Daoy (cell line): ENCODE measurements at places on chromosomes 7 and 10. TPM values are rescaled to one million over a fixed set of nuclear protein-coding genes. Genes with fewer than 3 reads are reported as not detected.

The UFSP1 gene
- total RNA-seq, result 4.8 and 6.1 TPM in 2 replicates

The TMEM176B gene
- total RNA-seq, result 3.3 TPM in 1 of 2 replicates, not detected in the other

The CCL24 gene
- not detected in 2 replicates for total RNA-seq

The PRTFDC1 gene
- 4.9 and 8.7 TPM in 2 replicates for total RNA-seq

- no peak for DNase-seq
Measured at GRCh38 chr10:69321865-69322264, 43.6 kb downstream of the HK1 start.

DNA sequence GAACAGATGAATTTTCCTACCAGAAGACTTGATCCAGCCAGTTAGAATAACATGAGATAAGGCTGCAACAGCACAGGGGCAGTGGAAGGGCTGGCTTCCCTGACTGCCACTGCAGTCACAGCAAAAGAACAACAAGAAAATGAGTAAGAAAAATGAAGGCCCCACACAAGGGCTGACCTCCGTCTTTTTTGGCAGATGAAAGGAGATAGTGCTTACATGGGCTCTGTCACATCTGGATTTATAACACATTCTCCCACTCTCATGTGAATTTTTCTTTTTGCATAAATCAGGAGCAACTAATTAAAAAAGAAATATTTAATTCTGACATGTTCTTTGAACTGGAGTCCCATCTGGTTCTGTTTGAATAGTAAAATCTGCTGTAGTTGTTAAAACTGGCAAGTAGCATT is 99.6 kb downstream of the NRP1 start:
- DNase-seq, result peak; percentile 47

DNA sequence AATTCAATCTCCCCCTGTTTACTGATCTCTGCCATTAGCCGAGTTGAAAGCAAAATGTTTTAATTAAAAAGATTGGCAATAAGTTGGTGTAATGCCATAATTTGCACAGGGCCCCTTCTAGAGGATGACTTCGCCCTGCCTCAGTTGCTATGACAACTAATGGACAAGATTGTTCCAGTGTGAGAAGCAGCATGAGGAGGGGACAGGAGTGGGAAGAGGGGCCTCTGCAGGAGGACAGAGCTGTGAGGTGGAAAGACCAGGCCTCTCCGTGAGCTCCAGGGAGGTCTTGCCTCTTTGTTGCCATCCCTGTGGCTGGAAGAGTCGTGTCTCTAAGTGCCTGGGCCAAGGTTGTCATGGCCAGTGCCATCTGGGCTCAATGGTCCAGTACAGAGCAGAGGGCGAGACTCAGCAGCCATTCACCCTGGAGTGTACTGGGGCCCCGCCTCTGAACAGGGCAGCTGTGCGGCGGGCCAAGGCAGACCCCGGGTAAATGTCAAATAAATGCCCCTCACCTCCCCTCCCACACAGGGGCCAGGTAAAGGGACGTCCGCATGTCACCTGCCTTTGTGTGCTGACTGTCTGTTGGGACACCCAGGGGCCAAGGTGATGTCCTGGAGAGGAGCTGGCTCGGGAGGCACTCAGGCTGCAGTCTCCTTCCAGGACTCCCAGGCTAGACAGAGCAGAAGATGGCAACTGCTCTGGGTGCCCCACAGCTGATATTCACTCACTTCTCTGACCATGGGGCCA is 97.0 kb upstream of the RET start:
- DNase-seq, result no peak

DNA sequence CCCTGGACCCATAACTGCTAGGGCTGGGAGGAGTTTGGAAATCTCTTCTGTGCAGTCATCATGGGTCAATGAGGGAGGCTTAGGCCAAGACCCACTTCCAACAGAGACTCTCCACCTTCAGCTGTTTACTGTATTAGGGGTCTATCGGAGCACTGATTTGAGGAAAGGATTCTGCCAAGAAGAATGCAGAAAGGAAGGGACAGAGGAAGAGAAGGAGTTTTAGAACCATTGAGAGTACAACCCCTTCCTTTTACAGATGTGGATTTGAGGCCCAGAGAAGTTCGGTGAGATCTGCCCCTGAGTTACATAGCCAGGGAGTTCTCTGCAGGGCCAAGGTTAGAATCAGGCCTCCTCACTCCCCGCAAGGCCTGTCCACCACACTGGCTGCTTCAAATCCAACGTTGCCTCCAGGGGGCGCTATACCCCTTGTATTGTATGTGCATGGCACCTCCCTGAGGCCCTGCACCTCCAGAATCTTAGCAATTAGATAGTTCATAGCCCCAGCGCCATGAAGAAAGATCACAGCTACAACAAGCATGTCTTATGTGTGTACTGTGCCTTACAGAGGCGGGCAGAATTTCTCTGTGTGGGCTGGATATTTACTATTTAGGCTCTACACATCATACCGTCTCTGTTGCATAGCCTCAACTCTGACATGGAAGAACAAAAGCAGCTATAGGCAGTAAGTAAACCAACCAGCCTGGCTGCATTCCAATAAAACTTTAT is 246.8 kb downstream of the SKIDA1 start:
- DNase-seq, result peak; percentile 83

DNA sequence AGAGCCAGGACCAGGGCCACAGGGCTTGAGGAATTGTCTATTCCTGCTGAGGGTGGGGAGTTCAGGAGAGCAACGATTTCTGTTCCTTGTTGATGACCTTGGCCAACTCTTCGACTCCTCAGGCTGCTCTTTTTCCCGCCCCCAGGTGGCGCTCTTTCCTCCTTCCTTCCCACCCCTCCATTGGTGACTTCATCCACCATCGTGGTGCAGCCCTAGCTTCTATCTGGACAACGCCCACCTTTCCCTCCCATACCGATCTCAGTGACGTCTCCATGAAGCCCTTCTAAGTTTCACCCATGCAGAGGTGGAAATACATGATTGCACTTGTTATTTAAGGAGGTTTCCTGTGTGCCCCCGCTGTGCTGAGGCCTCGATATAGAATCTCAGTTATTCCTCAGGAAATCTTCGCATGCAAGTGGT is 22.1 kb upstream of the CARD11 start:
- DNase-seq, result peak; percentile 76

DNA sequence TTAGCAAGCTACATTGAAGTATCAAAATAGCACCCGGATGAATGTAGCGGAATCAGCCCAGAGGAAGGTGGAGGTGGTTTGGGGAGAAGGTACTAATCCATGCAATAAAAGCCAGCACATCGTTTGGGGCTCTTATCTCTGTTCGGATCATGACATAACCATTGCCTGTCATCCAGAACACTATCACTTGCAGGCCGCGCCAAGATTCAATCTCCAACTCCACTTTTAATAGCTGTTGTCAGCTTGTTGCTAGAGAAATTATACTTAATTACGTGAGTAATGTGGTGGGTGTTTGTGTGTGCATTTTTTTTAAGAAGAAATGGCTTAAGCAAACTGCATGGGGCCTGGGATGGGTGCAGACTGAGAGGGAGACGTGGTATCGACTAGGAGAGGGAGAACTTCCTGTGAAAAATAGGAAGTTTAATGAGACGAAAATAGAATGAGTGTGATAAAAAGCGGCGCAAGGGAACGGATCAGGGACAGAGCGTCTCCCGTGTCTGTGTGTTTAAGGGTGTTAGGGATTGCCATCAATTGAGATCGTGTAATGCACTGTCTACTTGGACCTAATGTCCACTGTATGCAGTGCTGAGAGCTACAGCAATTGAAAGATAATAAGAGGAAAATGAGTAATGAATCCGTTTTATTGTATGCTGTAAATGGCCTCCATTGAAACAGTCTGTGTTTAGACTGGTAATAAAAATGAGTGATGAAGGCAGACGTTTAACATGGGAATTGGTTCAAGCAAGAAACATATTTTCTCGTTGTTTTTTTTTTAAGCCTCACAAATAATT is 27.6 kb upstream of the SFMBT2 start:
- DNase-seq, result no peak

- peak; percentile 16 for DNase-seq
Measured at GRCh38 chr10:60846173-60846572, 67.9 kb downstream of the CDK1 start.

DNA sequence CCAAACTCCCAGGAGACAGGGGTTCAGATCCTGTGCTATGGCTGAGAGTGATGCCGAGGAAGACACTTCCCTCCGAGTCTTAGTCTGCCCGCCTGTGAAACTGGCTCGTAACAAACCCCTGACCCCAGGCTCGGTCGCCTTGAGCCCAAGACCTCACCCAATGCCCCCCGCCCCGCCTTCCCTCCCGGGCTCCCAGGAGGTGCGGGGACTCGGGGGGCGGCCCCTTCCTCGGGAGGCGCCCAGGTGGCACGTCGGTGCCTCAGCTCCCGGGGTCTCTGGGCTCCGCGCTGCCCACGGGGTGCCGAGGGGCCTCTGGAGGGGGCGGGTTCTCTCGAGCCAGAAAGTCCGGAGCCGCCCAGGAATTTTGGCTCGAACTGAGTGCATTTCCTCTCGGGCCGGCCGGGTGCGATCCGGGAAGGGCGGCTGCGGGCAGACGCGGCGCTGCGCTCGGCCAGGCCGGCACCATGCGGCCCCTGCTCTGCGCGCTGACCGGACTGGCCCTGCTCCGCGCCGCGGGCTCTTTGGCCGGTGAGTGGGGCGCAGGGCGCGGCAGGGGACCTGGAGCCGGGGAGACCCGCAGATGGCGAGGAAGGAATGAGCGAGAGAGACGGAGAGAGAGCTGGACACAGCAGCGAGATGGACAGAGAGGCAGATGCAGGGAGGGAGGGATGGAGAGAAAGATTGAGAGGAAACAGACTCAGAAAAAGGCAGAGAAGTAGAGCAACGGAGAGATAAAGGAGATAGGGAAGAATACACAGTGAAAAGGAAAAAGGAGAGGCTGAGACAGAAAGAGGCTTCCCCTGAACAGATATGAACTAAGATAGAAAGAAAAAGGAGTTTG is at the start of gene PLAC9:
Gene PLAC9 (plus strand): TSS at position 432 of the 841 bp plus-strand sequence. CDS start 33 bp downstream, at position 465.
- DNase-seq, result peak; percentile 23

GRCh38 chr10:111247781-111248389 is 171.1 kb downstream of the ADRA2A start:
- DNase-seq, result no peak

DNA sequence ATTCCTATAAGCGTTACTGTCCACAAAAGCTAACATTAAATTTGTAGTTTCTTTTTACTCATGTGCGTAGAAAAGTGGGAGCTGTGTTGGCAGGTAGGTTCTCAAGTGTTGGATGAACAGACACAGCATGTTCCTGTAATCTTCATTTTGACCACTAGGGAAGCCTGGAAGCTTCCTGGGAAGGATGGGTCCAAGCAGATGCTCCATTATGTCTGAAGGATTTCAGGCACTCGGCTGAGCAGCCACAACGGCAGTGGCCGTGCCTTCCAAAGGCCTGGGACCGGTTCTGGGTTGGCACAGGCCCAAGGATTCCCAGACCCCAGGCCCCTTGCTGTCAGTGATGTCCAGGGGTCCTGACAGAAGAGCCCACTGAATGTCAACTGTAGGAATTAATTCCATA is 386.3 kb downstream of the TNS3 start:
- DNase-seq, result peak; percentile 28
